ENCODE measurements at places on chromosomes 3 and 15.

DNA sequence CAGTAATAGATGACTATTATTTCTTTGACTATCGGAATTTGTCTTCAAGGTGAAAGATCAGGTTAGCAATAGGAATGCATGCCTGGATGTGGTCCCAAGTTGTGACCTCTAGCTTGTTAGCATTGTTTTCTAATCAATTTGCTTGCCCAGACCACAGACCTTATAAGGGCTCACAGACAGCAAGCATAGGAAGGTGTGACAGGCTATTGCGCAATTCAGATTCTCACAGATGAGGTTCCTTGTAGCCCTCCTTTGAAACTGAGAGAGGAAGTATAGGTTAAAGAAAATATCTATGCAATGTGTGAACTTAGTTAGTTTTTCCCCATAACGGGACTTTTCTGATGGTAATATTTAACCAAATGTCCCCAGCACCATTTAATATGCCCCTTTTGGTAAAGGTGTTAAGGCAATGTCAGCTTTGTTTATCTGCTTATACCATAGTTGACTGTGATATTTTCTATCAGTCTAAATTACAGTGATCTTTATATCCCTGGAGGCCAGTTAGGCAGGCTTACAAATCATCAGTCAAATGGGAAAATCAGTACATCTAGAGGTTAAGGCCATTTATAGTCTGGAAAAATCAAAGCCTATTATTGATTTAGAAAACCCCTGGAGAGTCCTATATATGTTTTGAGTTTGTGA is 168.1 kb upstream of the MBNL1 start:
- peak; percentile 15 for DNase-seq

DNA sequence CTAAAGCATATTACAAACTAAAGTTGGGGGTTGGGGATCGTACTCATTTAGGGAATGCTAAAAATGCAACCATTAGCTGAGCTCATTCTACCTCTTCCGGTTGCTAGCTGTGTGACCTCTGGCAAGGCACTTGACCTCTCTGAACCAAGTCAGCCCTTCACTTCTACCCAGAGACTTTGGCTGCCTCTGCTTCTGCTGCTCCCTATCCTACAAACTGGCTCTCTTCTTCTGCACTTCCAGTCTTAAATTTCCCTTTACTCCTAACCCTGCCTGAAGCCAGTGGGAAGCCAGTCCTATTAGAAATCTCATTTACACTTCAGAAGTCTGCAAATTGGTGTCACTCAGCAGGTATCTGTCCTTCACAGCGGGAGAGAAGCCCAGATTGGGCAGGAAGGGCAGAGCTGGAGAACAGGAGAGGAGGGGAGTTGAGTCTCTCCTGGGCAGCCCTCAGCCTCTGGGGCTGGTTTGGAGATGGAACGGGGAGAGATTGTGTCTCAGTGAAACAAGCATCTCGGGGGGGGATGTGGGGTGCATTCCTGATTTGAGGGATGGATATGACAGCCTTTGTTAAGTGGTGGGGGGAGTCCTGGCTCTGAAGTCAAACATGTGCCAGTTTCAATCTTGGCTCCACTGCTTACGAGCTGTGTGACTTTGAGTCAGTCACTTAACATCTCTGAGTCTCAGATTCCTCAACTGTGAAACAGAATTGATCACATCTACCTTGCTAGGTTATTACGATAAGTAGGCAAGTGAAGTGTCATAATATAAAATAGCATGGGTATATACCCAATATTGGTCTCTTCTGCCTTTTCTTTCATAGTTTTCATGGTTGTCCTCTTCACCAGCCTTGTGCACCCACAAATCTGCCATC is 7.8 kb upstream of the AEN start:
- DNase-seq, result no peak

DNA sequence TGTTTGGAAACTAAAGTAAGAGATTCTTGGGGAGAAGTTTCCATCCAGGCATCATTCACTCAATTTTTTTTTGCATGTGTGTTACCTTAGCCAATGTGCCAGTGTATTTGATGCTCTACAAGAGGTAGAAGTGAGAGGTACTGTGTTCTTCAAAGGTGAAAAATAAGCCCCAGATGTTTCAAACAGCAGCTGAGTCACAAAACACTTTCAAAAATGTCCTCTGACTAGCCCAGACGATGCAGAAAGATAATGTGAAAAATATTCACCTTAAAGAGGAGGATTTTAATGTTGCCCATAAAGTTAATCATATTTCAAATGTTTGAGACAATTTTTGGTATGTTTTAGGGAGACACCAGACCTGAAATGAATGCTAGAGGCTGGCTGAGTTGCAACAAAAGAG is 107.7 kb upstream of the RASGRP1 start:
- DNase-seq, result no peak

- no peak for DNase-seq
Observed at GRCh38 chr3:28940994-28941393, 339.9 kb upstream of the RBMS3 start.

GRCh38 chr3:153313302-153313965 is 151.4 kb downstream of the RAP2B start:
- DNase-seq, result no peak

- no peak for DNase-seq
Observed at GRCh38 chr3:169112153-169112892, 551.2 kb downstream of the MECOM start.

DNA sequence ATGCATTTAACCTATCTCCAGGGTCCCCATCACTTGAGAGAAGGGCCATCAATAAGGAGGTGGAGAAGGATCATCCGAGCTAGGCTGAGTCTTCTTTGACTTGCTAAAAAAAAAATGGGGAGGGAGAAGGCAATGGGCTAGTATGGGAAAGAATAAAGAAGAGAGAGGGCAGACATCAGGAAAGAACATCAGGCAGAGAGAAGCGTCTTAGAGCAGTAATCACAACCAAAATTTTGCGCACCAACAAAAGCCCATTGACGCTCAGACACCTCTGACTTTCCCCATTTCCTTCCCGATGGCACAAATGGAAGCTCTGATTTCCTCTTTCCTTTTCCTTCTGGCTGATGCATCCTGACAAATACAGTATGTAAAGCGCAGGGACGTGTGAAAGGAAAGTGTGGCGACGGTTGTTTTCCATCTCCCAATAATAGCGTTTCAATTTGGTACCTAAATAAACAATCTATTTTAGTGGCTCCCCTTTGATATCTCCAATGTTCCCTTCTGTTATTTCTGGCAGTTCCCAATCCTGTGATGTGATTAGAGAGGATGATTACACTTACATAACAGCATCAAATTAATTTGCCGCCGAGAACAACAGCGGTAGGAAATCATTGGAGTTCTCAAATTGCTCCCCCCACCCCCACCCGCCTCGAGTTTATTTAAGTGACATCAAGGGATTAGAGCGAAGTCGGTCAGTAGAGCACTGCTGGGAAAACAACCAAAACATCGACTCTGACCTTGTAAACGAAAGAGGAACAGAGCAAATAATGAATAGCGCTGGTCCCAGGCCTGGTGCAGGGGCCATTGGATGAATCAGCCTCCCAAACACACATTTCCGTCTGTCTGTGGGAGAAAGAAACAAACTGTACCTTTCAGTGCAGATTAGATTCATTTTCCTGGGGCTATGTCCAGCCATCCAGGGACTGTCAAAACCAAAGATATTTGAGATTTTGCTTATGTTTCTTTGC is 273.3 kb upstream of the ICE2 start:
- no peak for DNase-seq

DNA sequence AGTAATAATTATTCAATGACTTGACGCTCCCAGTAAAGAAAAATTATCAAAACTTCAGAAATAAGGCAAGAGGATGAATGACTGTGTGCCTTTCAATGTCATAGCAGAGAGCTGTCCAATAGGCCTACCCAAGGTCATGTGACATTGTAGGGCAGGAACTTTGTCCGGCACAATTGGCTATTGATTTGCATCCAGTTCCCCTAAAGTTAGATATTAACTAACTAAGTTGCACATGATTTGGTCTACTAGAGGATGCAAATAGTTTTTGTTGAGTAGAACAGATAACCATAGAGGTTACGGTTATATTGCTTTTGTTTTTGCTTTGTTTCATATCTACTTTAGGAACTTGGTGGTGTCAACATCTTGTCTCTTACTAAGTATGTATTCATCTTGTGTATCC is 127.9 kb upstream of the PFN2 start:
- DNase-seq, result no peak

DNA sequence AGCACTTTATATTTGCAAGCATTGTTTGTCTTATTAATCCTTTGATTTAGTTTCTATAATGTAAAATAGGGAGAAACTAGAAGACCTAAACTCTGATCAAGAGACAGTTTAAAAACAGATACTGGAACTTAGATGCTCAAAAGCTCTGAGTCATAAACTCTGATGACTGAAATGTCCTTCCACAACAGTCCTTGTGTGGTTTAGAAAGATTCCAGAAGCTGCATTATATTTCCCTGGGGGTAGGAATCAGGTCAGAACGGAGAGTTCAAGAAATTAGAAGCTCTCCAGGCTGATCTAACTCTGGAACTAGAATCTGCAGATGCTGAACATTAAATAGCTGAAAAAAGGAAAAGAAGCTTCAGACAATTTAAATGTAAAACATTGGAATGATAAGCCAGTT is 18.3 kb upstream of the ONECUT1 start:
- DNase-seq, result no peak

- no peak for DNase-seq
Observed at GRCh38 chr15:38877471-38877870, 312.9 kb upstream of the RASGRP1 start.

DNA sequence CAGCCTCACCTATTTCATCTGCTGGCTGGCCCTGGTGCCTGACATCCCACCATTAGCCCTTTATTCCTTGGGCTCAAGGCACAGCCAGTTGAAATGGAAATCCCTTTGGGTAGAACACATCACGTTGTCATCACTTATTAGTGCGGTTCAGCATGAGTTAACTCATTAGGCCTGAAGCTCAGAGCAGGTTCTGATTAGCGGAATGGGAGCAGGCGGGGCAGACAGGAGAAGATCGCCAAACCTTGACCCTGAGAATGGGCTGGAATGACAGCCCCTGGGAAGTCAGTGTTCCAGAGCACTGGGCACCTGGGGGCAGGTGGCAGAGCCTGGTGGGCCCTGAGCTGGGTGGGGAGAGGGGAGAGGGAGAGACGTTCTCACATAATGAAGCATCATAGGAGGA is 5.8 kb downstream of the ITGA11 start:
- DNase-seq, result no peak

GRCh38 chr15:78167227-78167888 is 18.2 kb downstream of the IDH3A start:
- peak; percentile 56 for DNase-seq

GRCh38 chr3:174618368-174619080 is 240.6 kb upstream of the NAALADL2 start:
- DNase-seq, result no peak

All from GM13977 (cell line).